C1 segment of cervical spinal cord (tissue), 14 donors: ENCODE measurements at places on chromosomes 1 and 21.

DNA sequence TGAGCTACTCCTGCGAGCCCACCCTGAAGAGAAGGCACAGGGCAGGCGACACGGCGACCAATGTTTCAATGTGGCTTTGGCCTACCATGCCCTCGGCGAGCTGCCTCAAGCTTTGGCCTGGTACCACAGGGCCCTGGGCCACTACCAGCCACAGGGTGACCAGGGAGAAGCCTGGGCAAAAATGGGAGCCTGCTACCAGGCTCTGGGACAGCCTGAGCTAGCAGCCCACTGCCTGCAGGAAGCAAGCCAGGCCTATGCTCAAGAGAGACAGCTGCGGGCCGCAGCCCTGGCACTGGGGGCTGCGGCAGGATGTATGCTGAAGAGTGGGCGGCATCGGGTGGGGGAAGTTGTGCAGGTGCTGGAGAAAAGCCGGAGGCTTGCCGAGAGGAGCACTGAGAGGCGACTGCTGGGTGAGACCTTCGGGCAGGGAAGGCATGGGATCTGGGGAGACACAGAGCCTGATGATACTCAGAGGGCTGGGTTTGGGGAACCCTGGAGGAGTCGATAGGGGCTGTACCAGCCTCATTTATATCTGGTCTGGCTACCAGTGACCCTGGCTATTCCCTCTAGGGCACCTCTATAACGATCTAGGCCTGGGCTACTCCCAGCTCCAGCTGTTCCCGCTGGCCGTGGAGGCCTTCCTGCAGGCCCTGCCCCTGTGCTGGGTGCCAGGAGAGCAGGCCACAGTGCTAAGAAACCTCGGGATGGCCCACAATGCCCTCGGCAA, 2.3 kb downstream of the TTC24 start:
- no peak for DNase-seq

DNA sequence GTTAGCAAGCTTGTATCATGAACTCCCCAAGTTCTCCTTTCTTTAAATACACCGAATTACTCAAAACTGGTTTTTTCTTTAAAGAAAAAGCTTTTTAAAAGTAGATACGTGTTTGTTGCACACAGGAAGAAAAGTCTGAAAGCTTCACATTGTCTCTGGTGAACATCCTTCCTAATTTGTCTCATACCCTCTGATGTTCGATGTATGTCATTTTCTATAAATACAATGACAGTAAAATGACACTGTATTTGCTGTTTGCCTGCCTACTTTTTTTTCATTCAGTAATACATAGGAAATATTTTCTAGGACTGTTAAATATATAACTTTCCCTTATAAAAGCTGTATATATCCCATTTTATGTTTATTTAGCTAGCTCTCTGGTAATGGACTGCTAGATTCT, 153.9 kb downstream of the GALNT2 start:
- no peak for DNase-seq

DNA sequence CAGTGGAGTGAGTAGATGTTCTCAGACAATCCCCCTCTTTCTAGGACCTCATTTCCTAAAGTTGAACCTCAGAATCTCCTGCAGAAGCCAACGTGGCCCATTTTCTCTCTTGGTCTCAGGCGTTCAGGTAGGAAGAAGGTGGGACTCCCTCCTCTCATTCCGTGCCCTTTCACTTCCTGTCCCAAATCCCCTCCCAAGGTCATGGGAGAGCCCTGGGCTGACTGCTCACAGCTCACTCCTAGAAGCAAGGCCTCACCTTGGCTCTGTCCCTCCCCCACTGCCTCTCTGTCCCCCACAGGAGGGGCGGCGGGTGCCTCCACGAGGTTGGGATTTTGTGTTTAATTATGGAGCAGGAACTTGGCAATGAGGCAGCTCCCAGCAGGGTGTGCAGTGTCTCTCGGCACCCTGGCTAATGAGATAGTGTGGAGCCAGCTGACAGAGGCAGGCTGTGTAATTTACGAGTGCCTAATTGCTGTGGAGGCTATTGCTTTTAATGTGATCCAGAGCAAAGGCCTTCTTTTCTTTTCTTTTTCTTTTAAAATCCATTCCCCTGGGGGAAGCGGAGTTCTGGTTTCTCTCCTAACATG, 9.1 kb upstream of the CDK18 start:
- no peak for DNase-seq

- no peak for DNase-seq
These were observed 51.5 kb downstream of the VANGL2 start for GRCh38 chr1:160451859-160452232.

- no peak for DNase-seq
These were observed 101.9 kb downstream of the PRRX1 start for GRCh38 chr1:170765712-170766330.

GRCh38 chr1:114715952-114716303, 643 bp downstream of the NRAS start:
- DNase-seq, result no peak

GRCh38 chr1:95094923-95095322, 22.2 kb upstream of the ALG14 start:
- no peak for DNase-seq

GRCh38 chr1:1021010-1021919, 1.3 kb downstream of the AGRN start:
- no peak for DNase-seq

GRCh38 chr1:187252923-187253322, 424.2 kb downstream of the PLA2G4A start:
- no peak for DNase-seq

DNA sequence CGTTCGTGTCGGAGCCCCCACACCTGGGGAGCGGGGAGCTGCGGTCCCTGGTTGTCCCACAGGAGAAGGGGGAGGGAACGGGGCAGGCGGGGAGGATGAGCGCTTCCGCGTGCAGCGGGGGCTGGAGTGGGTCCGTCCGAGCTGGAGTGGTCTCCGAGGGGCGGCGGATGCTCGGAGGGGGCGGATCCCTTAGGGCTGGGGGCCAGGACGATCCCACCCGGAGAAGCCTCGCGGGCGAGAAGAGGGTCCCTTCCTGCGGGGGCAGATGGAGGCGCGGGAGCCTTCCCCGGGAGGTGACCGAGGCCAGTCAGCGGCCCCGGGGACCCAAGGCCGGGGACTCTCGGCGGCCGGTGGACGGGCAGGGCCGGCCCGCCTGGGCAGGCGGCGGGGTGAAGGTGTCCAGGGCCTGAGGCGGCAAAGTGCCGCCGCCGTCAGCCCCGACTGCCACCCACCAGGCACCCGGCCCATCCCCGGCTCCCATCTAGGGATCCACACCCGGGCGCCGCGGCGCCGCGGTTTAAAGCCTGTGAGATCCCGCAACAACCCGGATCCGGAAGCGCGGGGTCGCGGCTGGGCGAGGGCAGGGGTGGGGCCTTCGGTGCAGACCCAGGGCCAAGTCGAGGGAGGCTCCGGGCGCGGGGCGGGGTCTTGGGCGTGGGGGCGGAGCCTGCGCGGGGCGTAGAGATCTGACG, 5.3 kb upstream of the CCDC27 start:
- DNase-seq, result peak; percentile 90

DNA sequence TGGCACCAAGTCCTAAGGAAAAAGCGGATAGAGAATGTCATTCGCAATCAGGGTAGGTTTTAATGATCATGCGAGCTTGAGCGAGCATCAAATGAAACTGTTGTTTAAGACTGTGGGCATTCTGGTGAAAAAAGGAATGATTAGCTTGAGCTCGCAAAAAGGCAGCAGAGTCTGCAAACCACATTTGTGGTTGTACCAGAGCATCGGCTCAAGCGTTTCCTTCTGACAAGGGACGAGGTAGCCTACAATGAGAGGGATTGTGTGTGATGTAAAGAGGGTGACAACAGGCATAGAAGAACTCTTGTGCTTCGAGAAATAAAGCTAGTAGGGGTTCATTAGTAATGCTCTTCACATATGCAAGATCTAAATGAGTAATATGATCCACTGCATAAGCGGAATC, 11.1 kb upstream of the CD48 start:
- DNase-seq, result no peak

DNA sequence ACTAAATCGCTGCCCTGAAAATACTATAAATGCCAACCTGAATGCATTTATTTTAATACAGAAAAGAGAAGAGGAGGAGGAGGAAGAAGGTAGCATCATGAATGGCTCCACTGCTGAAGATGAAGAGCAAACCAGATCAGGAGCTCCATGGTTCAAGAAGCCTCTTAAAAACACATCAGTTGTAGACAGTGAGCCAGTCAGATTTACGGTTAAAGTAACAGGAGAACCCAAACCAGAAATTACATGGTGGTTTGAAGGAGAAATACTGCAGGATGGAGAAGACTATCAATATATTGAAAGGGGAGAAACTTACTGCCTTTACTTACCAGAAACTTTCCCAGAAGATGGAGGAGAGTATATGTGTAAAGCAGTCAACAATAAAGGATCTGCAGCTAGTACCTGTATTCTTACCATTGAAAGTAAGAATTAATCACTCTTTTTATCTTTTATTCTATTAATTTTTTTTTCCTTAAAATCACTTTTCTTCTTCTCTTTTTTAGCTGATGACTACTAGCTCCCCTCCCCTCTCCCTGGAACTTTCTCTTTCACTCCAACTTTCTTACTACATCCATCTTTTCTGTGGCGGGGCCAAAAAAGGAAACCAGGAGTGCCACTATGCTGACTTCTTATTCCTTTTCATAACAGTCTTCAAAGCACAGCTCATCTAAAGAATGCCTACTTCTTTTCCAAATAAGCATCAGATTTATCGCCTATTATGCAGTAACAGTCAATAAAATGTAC, 36.3 kb downstream of the FUBP1 start:
- DNase-seq, result no peak

DNA sequence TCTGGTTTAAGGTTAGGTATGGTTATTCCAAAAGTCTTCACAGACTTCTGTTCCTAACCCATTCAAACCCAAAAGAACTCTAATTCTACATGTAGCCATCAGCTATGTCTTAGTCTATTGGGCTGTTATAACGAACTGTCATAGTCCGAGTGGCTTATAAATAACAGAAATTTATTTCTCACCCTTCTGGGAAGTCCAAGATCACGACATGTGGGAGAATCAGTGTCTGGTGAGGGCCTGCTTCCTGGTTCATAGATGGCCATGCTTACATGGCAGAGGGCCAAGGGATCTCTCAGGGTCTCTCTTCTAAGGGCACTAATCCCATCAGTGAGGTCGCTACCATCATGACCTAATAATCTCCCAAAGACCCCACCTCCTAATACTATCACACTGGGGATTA, 103.0 kb upstream of the PPP2R5A start:
- DNase-seq, result no peak

GRCh38 chr1:61089741-61090140, 7.4 kb downstream of the NFIA start:
- no peak for DNase-seq

GRCh38 chr1:107389410-107390396, 248.9 kb downstream of the NTNG1 start:
- DNase-seq, result no peak

DNA sequence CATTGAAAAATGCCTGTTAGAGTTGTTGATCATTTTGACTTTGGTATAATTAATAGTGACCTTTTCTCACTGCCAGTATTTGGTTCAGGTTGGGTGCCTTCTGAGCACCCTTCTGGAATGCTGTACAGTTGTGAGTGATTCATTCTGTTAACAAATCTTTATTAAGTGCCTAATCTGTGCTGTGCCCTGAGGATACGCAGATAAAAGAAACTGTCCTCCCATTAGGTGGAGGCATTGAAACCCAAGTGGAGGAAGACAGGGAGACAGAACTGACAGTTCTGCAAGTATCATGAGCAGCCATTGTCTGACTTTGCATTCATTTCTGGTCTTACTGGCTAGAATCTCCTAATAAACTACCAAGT, 76.1 kb upstream of the ZNF326 start:
- DNase-seq, result no peak

DNA sequence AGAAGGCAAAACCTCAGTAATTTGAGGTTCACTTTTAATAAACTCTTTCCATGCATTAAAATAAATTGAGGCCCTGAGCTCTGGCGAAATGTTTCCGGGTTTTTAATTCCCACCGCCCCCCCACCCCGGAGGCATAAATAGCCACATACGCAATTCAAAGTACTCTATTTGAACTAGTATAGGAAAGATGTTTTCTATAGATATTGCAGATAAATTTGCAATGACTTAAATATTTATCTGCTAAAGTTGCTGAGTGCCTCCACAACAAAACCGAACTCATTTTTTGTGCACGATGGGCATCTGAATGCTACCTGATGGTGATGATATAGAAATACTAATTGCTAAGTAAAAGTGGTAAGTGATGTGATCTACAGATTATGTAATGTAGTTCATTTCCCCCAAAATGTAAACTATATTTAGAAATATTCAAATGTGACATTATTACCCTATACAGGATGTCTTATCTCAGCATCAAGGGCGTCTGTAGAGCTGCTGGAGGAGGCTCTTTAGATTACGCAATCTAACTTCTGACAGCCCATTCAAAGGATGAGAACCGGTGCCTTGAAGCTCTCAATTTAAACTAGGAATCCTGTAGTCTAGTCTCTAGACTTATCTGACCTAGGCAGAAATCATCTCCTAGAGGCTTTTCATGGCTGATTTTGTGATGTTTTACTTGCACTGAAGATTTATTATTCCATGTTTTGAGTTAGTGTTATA, 8.5 kb downstream of the IRF2BP2 start:
- DNase-seq, result no peak

DNA sequence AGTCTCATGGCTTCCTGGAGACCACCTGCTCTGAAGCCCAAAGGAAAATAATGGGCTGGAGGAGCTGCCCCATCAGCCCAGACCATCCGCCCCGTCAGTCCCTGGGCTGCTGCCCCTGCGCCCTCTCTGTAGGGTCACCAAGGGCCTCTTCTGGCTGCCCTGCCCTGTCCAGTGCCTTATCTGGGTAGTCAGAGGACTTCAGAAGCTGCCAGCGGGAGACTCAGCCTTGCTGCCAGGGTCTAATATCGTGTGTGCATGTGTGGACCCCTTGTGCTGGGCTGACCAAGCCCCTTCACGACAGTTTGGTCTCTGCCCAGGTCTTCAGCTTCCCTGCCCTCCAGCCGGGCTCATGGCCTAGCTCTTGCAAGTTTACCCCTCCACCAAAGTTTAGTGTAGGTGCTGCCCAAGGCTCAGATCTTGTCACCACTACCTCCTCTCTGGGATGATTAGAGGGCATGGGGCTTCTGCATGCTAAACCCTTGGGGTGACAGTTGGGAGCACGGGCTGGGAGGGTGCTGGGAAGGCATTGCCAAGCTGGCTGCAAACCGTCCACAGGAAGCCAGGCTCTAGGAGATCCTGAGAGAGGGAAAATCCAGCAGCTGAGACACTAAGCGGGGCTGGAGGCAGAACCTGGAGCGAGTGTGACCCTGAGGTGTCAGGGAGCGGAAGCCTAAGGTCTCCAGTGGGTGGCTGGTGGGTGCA, 20.6 kb downstream of the NENF start:
- no peak for DNase-seq

- no peak for DNase-seq
These were observed 170.1 kb downstream of the CDC7 start for GRCh38 chr1:91670781-91671180.

- no peak for DNase-seq
These were observed 323.1 kb downstream of the HHIPL2 start for GRCh38 chr1:222224636-222225315.
